Activated CD4-positive, alpha-beta T cell treated with anti-CD3 and anti-CD28 coated beads, Interleukin-2, amount 50 U/mL, for 1 hour (primary cell): ENCODE measurements at places on chromosomes 2 and 18.
A peak's percentile ranks its signal among the peaks of the same experiment; 100 is the strongest.

- peak; percentile 41 for DNase-seq
Observed at GRCh38 chr2:7672027-7672684, 754.9 kb downstream of the RNF144A start.

DNA sequence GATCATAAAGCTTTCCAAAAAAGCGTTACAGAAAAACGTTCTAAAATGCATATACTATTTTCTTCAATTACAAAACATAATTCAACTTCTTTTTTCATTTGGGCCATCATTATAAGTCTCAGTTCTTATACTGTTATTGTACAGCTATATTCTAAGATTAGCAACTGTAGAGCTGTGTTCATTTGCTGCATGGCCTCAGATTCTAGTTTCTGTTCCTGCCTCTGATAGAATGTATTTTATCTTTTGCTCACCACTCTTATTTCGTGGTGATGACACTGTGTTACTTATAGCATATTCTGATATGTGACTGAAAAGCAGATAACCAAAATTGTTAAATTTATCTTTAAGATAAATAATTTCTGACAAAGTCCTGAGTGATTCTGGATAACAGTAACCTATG is 67.2 kb downstream of the PTRHD1 start:
- DNase-seq, result no peak

DNA sequence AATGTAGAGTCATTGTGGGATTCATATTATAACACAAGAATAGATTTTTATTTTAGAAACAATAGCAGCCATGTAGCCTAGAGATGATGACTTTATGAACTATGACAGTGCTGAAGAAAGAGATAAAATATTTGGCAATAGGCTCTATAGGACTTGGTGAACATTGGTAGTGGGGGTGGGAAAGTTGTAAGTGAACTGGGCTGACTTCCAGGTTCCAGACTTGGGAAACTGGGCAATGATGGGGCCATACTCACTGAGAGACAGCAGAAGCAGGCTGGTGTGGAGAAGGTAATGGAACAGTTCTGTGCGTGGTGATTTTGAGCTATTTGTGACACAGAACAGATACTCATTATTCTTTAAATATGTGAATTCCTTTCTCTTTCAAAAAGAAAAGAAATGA is 470.3 kb upstream of the HNRNPA3 start:
- no peak for DNase-seq

- no peak for DNase-seq
Observed at GRCh38 chr2:32787207-32787606, 159.4 kb downstream of the TTC27 start.

DNA sequence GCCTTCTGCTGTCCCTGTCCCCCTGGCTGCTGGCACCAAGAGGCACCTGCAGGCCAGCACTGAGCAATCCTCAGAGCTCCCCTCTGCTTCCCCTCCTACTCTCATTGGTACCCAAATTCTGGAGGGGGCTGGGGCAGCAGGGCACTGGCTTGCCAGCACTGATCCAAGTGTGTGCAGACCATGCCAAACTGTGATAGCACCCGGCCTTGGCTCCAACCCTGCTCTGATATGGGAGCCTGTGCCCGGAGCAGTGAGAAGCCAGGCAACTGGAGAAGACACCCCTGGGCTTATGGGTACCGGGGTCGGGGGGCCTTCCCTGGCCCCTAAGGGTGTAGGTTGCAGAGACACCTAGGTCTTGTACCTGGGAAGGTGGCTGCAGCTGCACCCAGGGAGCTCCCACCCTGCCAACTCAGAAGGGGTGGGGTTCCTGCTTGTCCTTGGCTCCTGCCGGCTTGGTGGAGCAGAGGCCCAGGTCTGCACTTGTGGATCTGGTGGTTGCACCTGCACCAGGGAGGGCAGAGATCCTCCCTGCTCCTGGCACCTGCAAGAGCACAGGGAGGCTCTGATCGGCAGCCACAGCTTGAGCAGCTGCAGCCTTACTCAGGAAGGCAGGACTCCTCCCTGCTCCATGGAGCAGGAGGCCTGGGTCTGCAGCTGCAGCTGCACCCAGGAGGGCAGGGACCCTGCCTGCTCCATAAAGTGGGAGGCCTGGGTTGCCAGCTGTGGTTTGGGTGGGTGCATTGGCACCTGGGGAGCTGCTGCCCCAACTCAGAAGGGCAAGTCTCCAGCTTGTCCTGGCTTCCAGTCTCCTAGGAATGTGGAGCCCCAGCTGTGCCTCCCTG is 96.3 kb downstream of the BCL2L11 start:
- no peak for DNase-seq

- no peak for DNase-seq
Observed at GRCh38 chr2:227117852-227118251, 46.2 kb downstream of the COL4A4 start.

DNA sequence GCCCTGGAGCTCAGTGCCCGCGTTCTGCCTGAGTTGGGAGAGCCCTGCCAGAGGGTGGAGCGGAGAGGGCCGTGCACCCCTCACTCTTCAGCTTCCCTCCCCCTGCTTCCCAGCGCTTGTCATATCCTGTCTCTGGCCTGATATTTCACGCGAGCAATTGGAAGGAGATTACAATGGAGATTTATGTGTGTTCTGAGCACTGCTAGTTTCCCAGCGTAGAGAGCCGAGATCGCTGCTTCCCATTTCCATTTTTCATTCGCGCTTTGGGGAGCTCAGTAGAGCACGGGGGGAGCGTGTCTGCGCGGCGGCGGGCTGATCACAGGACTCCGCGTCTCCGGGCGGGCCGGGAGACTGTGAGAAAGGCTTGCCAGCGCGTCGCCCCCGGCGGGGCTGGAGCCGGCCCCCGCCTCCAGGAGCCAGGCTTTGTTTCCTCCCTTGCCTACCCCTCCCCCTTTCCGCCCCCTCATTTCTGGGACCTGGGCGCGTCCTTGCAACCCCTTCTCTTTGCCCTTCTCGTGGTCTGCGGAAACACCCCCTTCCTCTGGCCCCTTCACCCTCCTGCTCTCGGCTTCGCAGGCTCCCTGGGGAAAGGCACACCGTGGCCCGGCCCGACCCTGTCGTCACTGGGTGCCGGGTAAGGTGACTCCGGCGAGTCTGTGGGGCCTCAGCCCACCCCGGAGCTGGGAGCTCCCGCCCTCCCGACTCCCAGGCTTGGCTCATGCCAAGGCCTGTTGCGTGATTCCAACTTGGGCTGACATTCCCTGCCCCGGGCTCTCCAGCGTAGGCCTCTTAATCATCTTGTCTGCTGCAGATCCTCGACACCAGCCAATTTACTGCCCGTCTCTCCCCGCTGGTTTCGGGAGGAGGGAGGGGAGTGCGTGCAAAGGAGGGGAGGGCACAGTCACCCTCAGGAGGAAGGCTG is 5.8 kb downstream of the DLX2 start:
- no peak for DNase-seq

GRCh38 chr2:75416420-75417342 is 144.1 kb downstream of the EVA1A start:
- no peak for DNase-seq

GRCh38 chr2:179235463-179236108 is 29.0 kb downstream of the SESTD1 start:
- no peak for DNase-seq

DNA sequence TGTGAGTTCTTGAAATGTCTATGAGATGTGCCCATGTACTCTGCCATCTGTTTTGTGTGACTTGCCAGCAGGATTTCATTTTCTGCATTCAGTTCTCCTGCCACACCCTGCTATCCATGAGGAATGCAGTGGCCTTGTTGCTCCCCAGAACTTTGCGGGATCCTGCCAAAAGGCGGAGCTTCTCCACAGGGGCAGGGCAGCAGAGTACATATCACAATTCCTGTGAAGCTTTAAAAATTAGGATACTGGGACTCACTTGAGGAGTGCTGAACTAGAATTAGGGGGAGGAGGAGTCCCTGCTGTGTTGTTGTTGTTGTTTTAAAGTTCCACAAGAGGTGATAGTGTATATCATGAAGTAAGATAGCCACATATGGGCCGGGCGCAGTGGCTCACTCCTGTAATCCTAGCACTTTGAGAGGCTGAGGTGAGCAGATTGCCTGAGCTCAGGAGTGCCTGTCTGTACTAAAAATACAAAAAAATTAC is 76.4 kb downstream of the TANC1 start:
- DNase-seq, result no peak

GRCh38 chr2:15667809-15668556 is 76.3 kb downstream of the DDX1 start:
- no peak for DNase-seq

GRCh38 chr2:45814951-45815621 is 163.6 kb downstream of the PRKCE start:
- no peak for DNase-seq

DNA sequence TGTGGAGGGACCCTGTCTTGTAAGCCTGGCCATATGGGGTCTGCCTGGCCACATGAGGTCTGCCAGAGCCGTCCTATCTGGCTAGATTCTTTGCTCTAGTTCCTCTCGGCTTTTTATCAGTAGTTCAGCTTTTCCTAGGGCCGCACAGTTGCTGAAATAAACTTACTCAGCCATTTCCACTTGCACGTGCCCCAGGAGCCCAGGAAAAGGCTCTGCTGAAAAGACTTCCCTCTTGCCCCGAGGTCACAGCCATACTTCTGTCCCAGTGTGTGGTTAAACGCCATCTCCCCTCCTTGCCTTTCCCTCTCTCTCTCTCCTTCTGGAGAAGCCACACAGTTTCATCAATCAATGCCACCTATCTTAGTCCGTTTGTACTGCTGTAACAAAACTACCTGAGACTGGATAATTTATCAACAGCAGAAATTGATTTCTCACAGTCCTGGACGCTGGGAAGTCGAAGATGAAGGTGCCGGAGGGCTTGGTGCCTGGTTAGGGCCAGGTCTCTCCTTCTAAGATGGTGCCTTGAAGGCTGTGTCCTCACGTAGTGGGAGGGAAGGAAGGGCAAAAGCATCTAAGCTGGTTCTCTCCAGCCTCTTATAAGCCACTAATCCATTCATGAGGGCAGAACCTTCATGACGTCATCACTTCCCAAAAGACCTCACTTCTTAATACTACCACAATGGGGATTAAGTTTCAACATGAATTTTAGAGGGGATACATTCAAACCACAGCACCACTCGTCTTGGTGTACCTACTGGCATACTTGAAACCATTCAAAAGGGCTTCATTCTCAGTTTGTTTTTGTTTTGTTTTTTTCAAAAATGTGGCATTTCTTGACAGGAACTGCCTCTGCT is 11.2 kb upstream of the GALM start:
- DNase-seq, result no peak

GRCh38 chr2:144943293-144943941 is 423.5 kb upstream of the ZEB2 start:
- no peak for DNase-seq

DNA sequence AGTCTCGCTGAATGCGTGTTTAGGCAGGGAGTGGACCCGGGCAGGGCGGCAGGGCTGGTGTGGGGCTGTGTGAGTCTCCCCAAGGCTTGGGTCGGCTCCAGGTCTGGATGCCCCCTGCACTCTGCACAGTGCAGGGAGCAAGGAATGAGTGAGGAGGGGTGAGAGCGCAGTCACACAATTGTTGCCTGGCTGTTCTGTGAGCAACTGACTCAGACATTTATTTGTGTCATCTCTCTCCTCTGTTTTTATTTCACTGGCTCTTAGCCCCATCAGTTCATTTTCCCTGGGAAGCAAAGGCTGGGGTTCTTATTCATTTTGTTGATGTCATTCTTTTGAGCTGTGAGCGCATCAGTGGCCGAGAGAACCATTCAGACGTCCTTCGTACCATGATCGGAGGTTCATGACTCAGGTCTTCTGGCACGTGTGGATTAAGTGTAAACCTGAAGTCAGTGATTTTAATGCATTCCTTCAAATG is 61.1 kb downstream of the GATA6 start:
- no peak for DNase-seq

DNA sequence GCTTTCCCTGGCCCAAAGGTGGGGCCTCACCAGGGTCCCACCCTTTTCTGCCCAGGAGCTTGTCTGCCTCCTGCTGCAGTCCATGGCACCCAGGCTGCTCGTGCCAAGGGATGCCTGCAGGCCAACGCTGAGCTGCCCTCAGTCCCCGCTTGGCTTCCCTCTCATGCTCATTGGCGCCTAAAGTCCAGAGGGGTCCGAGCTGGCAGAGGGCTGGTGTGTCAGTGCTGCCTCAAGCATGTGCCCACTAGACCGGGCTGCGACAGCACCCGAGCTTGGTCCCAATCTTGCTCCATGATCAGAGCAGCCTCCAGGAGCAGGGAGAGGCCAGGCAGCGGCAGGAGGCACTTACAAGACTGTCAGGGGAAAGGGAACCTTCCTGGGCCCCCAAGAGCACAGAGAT is 287.0 kb downstream of the ICOS start:
- no peak for DNase-seq

DNA sequence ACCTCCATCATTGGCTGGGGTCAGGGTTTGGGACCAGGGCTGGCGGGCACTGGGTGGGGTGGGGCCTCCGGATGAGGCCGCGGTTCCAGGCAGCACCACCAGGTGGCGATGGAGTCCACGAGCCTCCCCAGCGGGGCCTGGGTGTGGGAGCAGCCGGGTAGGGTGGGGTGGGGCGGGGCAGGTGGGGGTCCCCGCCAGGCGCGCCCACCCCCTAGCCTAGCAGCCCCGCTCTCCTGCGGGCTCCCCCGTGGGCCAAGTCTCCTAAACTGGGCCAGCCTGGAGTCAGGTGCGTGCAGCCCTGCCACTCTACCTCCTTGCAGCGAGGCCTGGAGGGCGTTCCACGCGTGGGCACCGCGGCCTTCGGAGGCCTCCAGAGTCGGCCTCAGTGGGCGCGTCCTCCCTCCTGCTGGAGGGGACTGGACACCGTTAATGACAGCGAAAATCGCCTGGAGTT is 187.5 kb downstream of the TWIST2 start:
- DNase-seq, result peak; percentile 66

GRCh38 chr2:196630531-196630930 is 9.0 kb upstream of the CCDC150 start:
- no peak for DNase-seq

DNA sequence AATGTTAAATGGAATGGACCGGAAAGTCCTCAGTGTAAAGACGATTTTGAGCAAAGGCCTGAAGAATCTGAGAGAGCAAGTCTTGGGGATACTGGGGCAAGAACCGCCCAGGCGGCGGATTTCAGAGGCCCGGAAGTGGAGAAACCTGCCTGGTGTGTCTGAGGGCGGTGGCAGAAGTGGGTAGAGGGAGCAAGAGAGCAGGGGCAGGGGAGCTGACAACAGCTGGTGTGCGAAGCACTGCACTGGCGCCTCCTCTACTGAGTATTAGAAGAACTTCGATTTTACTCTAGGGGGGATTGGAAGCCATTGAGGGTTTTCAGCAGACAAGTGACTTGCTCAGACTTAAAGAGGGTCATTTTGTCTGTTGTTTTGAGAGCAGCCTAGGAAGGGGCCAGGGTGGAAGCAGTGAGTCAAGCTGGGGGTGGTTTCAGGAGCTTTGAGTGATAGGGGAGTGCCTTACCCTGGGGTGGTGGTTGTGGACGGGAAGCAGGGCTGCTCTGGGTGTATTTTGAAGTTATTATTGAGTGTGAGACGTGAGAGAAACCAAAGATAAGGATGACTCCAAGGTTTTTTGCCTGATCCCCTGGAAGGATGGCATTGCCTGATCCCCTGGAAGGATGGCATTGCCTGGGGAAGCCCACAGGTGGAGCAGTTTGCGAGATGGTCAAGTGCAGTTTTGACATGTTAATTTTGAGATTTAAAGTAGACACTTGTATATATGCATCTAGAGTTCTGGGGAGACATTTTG is 52.5 kb downstream of the ZNF236 start:
- DNase-seq, result peak; percentile 27

- DNase-seq, result no peak
Observed at GRCh38 chr2:100682536-100682935, 119.7 kb downstream of the PDCL3 start.

GRCh38 chr2:152098496-152099366 is at the start of gene CACNB4:
CACNB4 (minus strand) TSS chr2:152099044.
- no peak for DNase-seq

GRCh38 chr18:37482433-37482832 is 83.2 kb downstream of the CELF4 start:
- no peak for DNase-seq
